ENCODE measurements at places on chromosomes 6 and 20. TPM values are rescaled to one million over a fixed set of nuclear protein-coding genes. Genes with fewer than 3 reads are reported as not detected.

- DNase-seq, result no peak
Observed at GRCh38 chr6:15464211-15464725, 198.6 kb downstream of the DTNBP1 start.

Gene RIMS1
- total RNA-seq, result 29.5 TPM

Gene BTNL2
- not detected for total RNA-seq

Gene TBXT
- not detected for total RNA-seq

- DNase-seq, result peak; percentile 94
Observed at GRCh38 chr6:139762587-139763031, 388.2 kb upstream of the CITED2 start.

DNA sequence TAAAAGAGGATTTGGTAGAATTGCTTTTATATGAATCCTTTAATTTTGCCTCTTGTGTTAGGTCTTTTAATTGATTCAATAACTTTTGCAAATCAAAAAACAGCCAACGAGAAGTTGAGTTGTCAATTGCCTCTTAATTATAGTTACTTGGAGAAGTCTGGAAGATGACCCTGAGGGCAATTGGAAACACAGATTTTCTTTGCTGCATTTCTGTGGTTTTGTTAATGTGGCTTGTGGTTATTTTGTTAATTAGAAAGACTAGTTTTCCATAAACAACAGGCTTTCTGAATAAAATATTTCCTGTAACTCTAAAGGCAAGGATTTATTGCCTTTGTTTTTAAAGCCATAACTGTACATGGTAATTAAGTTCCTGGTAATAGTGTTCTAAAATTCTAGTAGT lies 513.0 kb downstream of the EPHA7 start:
- DNase-seq, result peak; percentile 30

DNA sequence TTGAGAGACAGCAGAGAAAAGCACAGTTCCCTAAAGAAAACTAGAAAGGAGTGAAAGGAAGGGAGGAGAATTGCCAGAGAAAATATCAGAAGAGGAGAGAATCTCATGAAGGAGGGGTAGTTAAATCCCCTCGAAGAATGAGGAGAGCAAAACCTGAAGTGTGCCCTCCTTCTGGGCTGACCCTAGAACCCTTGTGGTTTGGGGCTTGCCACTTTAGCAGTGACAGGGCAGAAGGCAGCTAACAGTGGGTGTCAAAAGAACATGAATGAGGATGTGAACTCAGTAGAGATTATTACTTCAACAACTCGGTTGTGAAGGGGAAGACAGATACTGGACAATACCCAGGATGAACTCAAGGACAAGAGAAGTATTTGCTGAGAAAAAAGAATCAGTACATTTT lies 73.6 kb downstream of the RALGAPA2 start:
- DNase-seq, result no peak

- peak; percentile 25 for DNase-seq
Observed at GRCh38 chr6:34055223-34055933, 90.5 kb downstream of the GRM4 start.

- peak; percentile 53 for DNase-seq
Observed at GRCh38 chr6:144390886-144391285, 105.8 kb downstream of the UTRN start.

DNA sequence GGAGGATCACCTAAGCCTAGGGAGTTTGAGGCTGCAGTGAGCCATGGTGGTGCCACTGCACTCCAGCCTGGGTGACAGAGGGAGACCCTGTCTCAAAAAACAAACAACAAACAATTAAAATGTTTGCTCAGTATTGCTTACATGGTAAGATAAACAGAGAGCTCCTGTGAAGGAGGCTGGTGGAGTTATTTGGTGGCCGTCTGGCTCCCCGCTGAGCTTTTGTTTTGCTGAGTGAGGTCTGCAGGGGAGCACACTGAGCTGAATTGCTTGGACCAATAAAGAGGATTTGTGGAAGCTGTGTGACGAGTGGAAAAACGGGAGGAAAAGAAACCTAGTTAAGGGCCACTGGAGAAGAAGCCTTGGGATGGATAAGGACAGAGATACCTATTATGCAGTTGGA lies 41.1 kb upstream of the BMP6 start:
- DNase-seq, result no peak

DNA sequence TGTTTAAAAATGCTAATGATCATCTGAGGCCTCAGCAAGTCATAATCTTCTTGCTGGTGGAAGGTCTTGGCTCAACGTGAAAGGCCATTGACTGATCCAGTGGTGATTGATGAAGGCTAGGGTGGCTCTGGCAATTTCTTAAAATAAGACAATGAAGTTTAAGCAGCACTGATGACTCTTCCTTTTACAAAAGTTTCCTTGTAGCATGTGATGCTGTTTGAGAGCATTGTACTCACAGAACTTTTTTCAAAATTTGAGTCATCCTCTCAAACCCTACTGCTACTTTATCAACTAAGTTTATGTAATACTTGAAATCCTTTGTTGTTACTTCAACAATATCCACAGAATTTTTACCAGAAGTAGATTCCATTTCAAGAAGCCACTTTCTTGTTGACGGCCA lies 382.3 kb downstream of the ESR1 start:
- DNase-seq, result no peak

GRCh38 chr6:29927275-29927569 lies 15.1 kb upstream of the HLA-A start:
- DNase-seq, result no peak

Gene SOX18
- total RNA-seq, result 0.05 TPM

- no peak for DNase-seq
Observed at GRCh38 chr20:12241065-12241464, 323.4 kb downstream of the BTBD3 start.

GRCh38 chr6:706146-706545 lies 13.2 kb upstream of the EXOC2 start:
- DNase-seq, result no peak

Gene UNC5CL
- 9.6 TPM for total RNA-seq

GRCh38 chr6:88880021-88880420 lies 83.4 kb downstream of the RNGTT start:
- DNase-seq, result no peak

Gene LRRN4
- total RNA-seq, result 113 TPM

GRCh38 chr6:37129566-37129965 lies 40.4 kb upstream of the PIM1 start:
- no peak for DNase-seq

Gene SIRPD
- total RNA-seq, result not detected

Gene SMPD2
- total RNA-seq, result 17.0 TPM

GRCh38 chr6:150186129-150186898 lies 43.5 kb downstream of the PPP1R14C start:
- DNase-seq, result no peak

Gene AVP
- total RNA-seq, result not detected

- DNase-seq, result peak; percentile 92
Observed at GRCh38 chr6:106894978-106895702, 79.4 kb downstream of the CD24 start.

DNA sequence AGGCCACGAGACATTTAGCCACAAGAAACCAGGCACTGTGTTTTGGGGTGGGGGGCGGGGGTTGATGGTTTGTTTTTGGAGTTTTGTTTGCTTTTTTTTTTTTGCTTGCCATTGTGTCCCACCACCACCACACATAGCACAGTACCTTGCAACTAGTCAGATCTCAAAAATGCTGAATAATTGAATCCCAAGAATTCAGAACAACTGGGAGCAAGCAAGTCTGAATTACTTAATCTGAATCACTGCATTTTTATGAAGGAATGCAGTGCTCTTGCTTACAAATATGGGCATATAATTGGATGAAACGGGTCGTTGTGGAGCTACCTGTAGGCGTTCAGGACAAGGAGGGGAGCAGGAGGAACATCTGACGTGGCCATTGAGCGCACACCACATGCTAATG lies 151.5 kb upstream of the CDYL start:
- no peak for DNase-seq

Gene PCSK2
- total RNA-seq, result not detected

DNA sequence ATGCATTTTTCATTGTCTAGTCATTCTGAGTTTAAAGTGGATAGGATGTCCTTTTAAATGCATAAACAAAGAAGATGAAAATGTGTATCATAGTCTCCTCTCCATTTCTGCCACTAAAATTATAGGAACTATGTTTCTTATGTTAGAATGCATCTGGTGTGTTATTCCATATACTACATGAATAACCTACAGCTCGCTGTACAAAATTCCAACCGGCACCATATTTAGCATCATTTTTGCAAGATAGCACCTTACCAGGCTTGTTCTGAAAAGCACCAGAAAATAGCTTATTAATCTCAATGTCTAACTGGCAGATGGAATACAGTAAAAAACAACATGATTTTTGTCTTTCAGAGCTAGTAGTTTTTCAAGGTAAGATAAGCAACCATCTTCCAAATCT lies 241.5 kb downstream of the SLC35F1 start:
- no peak for DNase-seq

- peak; percentile 98 for DNase-seq
Observed at GRCh38 chr6:46983007-46983411, 59.1 kb downstream of the ADGRF1 start.

DNA sequence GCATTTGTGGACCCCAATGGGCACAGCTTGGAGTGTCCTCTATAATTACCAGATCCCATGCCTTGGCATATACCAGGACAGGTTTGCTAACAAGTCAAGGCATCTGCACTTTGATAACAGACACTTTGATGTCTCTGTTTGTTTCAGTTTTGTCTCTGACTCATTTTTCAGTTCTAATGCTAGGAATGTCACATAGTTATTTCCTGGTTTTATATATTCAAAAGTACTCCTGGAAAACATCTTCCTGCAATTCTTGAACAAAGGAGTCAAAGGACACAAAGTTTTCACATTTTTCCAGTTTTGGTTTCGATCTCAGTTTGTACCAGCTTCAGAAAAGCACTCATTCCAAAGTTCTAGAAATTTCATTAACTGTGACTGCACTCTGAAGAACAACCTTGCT lies 188.1 kb downstream of the FOXC1 start:
- peak; percentile 76 for DNase-seq

DNA sequence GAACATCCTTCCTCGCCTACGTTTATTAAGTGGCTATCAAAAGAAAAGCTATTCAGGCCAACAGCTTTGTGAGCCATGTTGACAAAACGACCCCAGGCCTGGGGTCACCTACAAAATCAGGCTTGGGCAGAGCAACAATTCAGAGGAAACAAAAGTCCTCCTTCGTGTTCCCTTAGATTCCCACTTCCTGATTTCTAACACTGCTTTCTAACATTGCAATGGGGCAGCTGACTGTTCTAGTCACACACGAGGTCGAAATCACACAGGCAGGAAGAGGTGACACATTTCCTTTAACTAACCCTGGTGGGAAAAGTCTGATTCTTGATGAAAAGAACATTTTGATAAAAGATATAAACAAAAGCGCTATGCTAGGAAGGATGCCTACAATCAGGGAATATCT lies 31.9 kb downstream of the WDR27 start:
- DNase-seq, result no peak

DNA sequence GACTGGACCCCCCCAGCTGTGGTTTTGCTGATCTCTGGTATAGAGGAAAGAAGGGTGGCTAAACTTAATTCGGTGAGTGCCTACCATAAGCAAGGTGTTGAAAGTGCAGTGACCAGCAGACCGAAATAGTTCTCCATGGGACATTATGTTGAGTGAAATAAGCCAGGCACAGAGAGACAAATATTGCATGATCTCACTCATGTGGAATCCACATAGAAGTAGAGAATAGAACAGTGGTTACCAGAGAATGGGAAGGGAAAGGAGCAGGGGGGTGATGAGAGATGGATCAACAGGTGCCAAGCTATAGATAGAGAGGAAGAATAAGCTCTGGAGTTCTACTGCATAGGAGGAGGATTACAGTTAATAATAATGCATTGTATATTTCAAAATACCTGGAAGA lies 9.7 kb upstream of the GCNT2 start:
- DNase-seq, result peak; percentile 75

DNA sequence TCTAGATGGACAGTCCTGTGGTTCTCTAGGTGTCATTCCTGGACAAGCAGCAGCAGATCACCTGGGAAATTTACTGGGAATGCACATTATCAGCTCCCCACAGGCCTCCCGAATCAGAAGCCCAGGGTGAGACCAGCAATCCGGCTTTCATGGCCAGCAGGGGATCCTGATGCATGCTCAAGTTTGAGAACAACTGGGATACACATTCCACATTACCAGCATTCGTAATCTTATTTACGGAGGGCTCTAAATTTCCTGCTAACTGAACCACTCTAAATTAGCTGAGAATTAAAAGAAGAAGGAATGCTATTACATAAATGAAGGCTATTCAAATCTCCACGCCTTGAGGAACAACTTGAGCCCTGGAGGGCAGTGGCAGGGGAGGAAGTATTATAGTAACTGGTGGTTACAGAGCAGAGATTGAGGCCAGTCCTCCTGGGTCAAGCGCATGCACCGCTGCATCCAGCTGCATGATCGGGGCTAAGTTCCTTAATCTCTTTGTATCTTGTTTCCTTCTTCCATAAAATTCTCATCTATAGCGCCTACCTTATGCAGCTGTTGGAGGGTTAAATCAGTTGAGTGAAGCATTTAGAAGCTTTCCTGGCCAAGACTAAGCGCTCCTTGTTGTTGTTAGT lies 403.7 kb downstream of the CDH26 start:
- no peak for DNase-seq

Data from renal cortical epithelial cell (primary cell).